Activated T-cell treated with anti-CD3 and anti-CD28 coated beads, Interleukin-2, amount 50 U/mL, for 1 hour (primary cell): ENCODE measurements at places on chromosomes 4 and X.

DNA sequence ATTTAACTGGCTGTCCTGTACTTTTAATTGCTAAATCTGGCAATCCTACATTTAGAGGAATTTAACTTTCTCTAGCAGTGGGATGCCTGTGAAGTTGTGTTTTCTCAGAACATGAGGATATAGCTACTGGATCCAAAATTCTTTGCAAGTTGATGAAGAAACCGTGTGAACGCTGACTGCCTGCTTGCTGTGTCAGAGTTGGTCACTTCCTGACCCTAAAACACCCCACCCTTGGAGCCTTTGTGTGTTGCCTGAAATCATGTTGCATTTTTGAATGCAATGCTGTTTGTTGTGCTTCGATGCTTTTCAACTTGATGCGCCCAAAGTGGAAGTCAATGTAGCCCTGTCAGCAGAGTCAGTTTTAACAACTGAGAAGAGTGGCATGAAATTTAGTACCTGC, 211.2 kb downstream of the ANK2 start:
- no peak for DNase-seq

DNA sequence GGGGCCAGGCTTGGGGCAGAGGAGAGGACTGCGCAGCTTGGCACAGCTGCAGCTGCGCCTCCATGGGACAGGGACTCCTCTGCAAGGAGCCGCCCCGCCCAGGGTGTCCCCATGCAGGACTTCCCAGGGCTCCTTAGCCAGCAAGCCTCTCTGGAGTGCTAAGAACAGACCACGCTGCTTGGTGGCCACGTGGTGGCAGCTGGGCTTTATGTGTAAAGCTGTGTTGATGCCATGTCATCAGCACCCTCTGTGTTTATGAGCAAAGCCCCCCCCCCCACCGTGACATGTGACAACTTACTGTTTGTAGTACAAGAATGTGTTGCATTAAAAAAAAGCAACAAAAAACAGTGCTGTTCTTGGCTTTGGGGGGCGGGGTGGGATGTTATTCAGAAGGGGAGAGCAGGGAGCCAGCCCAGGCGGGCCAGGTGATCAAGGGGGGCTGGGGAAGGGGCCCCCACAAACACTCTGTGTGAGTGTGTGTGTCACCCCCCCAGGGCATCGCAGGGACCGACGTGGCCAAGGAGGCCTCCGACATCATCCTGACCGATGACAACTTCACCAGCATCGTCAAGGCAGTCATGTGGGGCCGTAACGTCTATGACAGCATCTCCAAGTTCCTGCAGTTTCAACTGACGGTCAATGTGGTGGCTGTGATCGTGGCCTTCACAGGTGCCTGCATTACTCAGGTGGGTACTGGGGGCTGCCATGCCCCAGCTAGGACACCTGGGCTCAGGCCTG, 40.3 kb downstream of the ATP2B3 start:
- no peak for DNase-seq

- no peak for DNase-seq
Measured at GRCh38 chr4:155696726-155697125, 30.1 kb downstream of the GUCY1A1 start.

DNA sequence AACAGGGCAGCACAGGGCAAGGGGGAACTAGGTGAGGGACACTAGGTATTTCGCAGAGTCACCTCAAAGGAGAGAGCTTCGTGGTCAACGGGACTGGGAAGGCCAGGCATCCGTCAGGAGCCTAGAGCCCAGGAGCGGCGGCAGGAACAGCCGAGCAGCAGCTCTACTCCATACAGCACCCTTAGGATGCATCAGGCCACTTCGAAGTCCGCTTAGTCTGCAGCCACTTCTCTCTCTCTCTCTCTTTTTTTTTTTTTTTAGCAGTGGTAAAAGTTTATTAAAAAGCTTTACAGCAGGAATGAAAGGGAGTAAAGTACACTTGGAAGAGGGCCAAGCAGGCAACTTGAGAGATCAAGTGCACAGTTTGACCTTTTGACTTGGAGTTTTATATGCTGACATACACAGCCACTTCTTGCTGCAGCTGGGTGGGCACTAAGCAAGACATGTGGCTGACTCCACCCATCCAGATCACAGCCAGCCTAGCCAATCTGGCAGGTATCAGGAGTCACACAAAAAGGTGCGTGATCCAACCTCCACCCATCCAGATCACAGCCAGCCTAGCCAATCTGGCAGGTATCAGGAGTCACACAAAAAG, 209.7 kb upstream of the RADX start:
- DNase-seq, result no peak

DNA sequence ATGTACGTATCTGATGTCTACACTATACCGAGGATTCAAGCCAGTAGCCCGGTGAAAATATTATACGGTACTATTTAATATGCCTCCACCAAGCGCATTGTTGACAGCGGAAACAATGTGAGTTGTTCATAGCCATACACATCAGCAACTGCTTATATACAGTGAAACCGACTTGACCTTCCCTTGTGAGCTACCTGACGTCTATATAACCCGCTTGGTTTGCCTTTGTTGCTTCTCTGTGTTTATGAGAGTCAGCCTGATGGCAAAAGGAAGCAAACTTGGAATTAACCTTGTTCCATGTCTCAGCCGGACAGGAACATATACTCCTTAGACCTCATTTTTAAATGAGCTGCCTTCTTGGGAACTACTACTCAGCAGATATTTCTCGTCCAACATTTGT, 211.8 kb downstream of the DCTD start:
- no peak for DNase-seq

GRCh38 chrX:140712413-140713173, 3.0 kb downstream of the LINC00632 start:
- DNase-seq, result peak; percentile 37

DNA sequence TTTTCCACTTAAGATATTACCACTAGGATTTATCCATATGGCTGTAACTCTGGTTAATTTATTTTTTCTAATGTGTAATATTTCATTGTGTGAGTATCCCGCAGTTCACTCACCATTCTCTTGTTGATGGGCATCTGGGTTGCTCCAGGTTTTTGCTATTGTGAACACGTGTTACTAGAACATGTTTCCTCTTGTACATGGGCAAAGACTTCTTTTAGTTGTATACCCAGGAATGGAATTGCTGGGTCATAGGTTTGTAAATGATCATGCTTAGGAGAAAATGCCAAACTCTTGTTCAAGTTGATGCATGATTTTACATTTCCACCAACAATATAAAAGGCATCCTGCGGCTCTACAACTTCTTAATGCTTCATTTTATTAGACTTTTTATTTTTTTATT, 26.8 kb downstream of the SYNPO2 start:
- no peak for DNase-seq

- DNase-seq, result no peak
Measured at GRCh38 chrX:110114260-110114776, 111.4 kb downstream of the TMEM164 start.

- no peak for DNase-seq
Measured at GRCh38 chrX:26918631-26919030, 544.5 kb downstream of the PPP4R3C start.

GRCh38 chr4:13830449-13830848, 202.9 kb upstream of the BOD1L1 start:
- DNase-seq, result no peak

DNA sequence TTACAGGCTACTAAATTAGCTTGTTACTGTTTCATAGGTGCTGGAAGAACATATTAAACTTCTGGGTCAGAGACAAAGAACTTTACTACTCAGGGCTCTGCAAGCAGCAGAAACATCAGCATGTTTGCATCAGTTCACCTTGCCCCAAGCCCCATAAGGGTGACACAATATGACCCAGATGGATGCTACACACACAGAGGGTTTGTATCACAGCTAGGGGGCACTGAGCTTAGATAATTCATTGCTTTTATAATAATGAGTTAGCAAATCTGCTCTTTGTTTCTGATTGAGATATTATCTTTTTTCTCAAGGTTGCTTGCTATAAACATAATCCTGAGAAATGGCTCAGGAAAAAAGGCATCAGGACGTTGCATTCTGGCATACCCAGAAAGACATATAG, 4.8 kb upstream of the SYNPO2 start:
- DNase-seq, result no peak

- DNase-seq, result peak; percentile 43
Measured at GRCh38 chr4:2413821-2414610, 4.4 kb downstream of the ZFYVE28 start.

DNA sequence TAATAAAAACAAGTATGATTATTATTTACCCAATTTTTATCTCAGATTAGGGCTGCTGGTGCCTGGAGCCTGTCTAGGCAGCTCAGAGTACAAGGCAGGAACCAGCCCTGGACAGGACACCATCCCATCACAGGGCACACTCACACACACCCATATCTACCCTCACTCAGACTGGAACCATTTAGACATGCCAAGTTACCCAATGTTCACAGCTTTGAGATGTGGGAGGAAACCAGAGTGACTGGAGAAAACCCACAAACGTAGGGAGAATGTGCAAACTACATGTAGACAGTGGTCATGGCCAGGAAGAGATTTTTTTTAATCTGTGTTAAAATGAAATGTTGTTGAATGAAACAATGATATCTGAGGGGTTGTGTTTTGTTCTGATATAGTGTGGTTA, 35.7 kb upstream of the ADGRA3 start:
- DNase-seq, result no peak

GRCh38 chrX:53239474-53239873, 14.5 kb upstream of the KDM5C start:
- peak; percentile 69 for DNase-seq

DNA sequence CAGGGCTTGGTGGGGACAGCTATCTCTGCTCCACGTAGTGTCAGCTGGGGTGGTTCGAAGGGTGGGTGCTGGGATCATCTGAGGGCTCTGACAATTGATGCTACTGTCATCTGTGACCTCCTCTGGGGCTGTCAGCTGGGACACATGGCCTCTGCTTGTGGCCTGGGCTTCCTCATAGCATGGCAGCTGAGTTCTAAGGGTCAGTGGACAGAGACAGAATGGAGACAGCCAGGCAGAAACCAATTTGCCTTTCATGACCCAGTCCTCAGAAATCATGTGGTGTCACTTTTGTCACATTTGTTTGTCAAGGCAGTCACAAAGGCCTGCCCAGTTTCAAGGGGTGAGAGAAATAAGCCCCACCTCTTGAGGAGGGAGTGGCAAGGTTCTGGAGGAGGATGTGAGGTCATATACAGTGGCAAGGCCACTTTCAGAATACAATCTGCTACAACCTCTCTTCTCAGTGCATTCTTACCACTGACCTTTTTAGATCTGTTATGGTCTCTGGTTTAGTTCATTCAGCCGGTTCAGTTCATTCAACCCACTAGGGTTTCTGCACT, 103.6 kb upstream of the BCOR start:
- no peak for DNase-seq
